ENCODE measurements at places on chromosomes 2 and 18.

GRCh38 chr2:239712755-239713154 is 311.9 kb upstream of the HDAC4 start:
- DNase-seq, result no peak

DNA sequence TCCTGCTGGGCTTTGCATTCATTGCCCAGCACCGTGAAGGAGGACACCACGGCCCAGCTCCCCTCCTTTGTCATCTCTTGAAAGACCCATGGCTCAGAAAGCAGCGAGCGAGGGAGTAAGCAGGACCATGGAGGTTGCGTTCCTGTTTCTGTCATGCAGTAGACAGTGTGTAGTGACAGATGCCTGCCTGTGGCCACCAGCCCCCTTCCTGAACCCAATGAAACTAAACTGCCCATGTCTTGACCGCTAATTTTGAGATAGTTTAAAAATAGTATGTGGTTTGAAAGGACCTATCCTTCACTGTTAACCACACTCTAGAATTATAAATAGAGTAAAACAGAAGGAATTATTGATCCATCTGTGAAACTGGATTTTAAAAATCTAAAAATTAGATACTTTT is 88.2 kb downstream of the ASAP2 start:
- DNase-seq, result no peak

DNA sequence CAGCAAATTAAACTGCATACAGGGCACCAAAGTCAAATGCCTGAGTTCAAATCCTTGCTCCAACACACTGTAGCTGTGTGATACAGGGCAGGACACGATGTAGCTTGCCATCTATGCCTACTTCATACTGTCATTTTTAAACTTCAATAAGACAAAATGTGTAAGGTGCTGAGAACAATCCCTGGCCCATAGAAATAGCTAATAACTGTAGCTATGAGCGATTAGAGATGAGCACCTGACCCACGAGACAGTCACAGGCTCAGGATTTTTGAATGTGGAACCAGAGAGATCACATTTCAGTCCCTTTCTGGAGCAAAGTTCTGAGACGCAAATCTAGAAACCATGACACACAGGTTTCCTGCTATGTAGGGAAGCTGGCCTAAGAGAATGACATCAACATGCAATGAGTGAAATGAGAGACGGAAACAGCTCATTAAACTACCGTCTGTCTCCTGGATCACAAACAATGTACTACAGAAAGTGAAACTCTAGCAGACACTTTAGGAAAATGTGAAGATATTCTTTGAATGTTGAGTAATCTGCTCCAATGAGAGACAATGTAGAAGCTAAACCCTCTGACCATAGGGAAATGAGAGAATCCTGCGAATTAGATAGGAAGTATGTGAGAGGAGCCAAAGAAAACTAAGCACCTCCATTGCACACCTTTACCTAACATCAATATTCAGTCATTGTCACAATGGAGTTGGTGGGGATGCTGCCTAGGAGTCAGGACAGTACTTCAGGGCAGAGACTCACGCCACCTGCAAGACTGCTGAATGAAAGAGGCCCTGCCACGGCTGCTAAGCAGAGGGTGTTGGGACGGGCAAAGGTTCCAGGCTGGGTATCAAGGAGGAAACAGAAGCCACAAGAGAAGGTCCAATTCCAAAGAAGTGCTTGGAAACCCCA is 25.5 kb downstream of the B4GALT6 start:
- no peak for DNase-seq

GRCh38 chr2:165017966-165018596 is 62.8 kb upstream of the SLC38A11 start:
- DNase-seq, result no peak

- no peak for DNase-seq
These were observed 573 bp downstream of the WDR7 start for GRCh38 chr18:56651771-56652092.

DNA sequence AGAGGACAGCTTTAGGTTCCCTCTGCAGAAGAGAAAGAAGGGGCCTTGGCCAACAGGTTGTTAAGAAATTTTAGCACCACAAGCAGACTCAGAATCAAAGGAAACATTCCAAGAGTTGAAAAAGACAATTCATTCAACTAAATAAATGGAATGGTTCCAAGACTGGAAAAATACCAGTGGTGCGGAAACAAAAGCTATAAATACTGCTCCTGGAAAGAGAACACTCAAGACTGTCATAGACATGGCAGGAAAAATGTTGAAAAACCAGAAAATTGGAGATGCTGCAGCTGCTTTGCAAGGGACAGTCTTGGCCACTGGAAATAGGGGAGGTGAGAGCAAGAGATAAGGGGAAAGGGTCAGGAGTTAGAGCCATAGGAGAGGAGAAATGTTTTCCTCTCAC is 312.7 kb upstream of the CYRIA start:
- no peak for DNase-seq

- no peak for DNase-seq
These were observed 6.5 kb upstream of the CNDP2 start for GRCh38 chr18:74489676-74490075.

- DNase-seq, result no peak
These were observed 24.2 kb downstream of the SNORC start for GRCh38 chr2:232894251-232894650.

DNA sequence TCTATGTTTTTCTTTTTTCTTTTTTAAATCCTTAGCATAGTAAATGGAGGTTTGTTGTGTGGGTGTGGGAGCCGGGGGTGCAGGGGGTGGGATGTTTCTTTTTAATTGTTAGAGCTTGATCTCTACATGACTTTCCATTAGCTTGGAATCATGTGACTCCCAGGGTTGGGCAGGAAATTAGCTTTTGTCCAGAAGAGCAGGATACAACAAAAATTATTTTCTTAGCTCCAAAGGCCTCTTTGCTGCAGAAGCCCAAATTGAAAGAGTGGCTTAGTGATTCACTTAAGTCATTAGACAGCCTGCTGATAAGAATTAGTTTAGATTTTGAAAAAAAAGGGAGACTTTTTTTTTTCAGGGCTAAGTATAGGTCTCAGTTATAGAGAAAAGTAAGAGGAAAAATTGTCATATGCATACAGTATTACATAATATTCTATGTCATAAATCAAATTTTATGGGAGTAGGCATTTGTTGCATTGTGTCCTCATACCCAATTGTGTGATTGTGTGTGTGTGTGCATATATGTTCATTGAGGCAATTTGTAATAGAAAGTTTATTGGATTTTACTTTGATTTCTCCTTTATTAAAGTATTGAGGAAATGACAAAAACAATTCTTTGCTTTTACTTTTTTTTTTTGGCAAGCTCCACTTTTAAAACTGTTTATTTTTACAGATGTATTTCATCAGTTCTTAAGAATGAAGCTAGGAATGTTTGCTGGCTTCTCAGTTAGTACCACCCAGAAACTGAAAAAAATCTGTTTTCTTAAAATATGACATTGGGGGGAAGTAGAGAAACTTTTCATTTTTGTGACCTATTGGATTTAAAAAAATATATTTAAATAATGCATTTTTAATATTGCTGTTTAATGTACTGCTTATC is 47.4 kb downstream of the TSPYL6 start:
- DNase-seq, result no peak

GRCh38 chr2:155690785-155691184 is 641.7 kb downstream of the NR4A2 start:
- DNase-seq, result no peak

GRCh38 chr2:241659150-241659739 is 21.8 kb downstream of the ATG4B start:
- no peak for DNase-seq

DNA sequence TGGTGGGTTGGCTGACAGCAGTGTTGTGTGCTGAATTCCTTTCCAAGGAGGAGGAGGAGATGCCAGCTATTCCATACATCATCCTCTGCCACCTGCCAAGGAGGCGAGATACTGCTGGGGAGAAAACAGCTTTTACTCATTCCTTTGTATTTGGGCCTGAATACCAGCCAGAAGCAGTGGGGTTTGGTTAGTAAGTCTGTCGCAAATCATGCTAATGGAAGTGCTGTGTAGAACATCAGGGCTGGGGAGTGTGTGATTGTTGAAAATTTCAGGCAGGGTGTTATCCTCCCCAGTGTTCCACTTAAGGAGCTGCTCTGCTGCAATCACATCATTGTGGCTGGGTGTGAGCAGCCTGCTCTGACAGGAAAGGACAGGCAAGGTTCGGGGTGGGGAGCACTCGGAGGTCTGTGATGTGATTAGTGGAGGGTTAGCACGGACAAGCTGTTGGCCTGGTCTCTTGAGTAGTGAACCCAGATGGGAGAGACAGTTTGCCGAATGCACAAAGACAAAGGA is 128.2 kb upstream of the DLX2 start:
- DNase-seq, result no peak

GRCh38 chr2:10549621-10550020 is 101.5 kb upstream of the ODC1 start:
- DNase-seq, result no peak

- no peak for DNase-seq
These were observed 37.0 kb downstream of the MAL start for GRCh38 chr2:95062242-95063085.

DNA sequence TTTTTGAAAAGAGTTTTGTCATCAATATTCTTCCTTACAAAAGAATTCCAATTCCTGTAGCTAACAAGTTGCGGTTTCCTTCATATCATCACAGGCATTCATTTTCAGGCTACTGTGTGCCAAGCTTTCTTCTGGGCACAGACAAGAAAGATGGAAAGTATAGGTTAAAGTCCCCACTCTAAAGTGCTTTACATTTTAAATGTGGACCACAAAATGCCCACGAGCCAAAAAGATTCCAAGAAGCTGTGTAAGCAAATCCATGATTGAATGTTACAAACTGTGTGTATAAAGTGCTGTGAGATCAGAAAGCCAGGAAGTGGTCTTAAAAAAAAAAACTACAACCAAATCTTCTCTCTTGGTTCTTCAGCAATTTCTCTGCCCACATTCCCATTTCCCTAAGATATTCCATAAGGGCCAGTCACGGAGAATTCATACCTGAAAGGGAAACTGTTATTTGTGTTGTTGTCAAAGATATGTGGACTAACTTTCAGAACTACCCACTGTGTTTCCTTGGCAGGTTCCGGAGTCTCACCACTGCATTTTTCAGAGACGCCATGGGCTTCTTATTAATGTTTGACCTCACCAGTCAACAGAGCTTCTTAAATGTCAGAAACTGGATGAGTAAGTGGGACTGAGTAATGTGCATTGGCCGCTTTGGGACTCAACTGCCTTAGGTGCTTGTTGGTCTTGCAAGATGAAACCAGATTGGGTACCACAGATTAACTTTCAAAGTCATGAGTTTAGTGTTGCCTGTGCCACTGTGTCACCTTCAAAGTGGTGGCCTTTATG is 55.7 kb downstream of the RAB27B start:
- no peak for DNase-seq

DNA sequence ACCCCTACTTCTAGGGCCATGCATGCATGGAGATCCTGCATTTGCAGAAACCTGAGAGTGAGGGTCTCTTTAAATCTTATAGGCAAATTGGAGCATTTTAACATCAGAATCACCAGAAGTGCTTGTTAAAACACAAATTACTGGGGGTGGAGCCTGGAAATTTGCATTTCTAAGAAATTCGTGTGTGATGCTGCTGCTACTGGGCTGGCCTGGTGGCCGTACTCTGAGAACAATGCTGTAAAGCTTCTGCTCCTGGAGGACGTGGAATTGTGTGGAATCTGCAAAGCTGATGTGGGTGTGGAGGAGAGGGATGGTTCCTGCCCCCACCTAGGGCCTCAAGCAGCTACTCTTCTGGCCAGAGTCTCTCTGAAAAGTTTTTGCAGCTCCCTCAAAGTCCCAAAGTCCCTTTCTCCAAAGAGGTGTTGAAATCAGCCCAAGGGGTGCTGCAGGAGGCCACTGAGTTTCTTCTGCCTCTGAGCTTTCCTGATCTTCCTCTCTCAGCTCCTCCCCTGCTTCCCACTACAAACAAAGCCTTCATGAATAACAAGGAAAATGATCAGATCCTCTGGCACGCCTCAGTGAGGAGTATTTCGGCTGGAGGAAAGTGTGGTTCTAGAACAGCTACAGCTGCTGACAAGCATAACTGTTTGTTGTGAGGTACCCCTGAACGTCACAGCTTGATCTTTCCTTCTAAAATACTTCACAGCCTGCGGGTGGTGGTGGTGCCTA is 508.3 kb downstream of the CNTNAP5 start:
- DNase-seq, result no peak

GRCh38 chr18:44786688-44787087 is 106.0 kb downstream of the SETBP1 start:
- no peak for DNase-seq

DNA sequence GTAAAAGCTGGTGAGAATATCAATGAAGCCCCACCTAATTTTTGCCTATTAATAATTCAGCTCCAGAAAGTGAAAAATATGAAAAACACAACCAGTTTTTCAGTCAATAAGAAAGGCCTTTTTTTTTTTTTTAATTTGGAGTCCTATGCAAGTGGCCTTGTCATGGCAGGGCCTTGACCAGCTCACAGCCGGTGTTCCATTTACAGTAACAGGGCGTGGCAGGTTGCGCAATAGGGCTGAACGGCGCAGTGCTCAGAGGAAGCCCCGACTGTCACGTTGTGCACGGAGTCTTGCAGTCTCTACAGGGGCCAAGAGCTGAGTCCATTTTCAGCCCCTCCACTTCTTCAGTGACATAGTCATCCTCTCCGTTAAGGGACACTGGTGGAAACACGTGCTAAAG is 184.1 kb upstream of the FN1 start:
- no peak for DNase-seq

- DNase-seq, result no peak
These were observed 82.8 kb downstream of the AFF3 start for GRCh38 chr2:100059638-100060037.

DNA sequence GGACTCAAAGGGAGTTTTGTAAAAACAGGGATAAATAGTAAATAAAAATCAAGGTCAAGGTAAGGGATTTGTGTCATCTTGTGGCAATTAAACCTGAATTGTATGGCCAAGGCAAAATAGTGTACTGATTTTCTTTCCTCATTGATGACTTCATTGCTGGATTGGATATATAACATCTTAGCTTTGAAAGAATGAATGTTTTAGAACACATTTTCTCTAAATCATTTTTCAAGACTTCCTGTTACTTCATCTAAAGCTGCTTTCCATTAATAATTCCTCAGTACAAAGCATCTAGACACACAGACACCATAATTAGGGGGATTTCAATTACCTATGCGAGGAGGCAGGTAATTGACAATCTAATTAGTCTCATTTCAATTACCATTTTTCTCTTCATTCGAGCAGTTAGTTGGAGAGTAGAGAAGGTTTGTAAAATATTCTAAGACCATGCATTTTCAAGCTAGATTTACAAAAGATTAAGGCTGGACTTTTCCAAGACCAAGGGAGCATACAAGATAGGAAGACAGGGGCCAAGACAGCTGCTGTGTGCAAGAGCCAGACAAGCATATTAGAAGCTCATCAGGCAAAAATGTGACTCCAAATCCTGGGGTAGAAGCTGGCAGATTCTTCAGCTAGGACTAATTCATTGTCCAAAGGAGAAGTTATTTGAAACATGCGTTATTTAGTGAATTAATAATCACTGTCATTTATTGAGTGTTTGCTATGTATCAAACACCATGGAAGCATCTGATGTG is 253.6 kb downstream of the EPHA4 start:
- no peak for DNase-seq

GRCh38 chr2:159904127-159904958 is 106.3 kb upstream of the CD302 start:
- no peak for DNase-seq

- DNase-seq, result no peak
These were observed 431.5 kb downstream of the DCDC2C start for GRCh38 chr2:4134551-4135550.

Data from cortex of kidney (tissue), 1 donor.